ENCODE measurements at places on chromosomes 1 and 21.

DNA sequence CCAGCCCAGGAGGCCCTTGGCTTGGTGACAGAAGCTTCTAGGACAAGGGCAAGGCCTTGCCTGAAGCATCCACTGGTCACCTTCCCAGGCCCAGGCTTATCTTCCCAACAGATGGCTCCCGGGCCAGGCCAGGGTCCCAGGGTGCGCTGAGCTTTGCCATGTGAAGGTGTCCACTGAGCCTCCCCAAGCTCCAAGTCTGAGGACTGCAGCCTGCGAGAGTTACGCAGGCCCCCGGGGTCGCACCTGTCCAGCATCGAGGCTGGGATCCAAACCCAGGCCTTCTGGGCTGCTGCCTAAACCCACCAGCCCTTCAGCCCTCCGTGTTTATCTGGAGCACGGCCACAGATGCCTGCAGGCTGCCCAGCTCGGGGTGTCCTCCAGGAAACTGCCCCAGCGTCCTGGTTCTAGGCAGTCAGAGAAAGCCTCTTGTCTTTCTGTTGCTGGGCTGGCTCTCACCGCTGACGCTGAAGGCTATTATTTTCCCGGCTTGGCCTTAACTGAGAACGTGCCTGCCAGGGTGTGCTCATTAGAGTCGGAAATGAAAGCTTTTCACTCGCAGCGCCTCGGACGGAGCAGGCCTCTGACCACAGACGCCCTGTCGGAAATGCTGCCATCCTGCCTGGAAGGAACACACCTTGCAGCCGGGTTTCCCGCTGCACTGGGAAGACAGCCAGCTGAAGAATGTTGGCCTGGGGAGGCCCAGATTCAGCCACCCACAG, 71.4 kb downstream of the MEGF6 start:
- peak; percentile 29 for DNase-seq

DNA sequence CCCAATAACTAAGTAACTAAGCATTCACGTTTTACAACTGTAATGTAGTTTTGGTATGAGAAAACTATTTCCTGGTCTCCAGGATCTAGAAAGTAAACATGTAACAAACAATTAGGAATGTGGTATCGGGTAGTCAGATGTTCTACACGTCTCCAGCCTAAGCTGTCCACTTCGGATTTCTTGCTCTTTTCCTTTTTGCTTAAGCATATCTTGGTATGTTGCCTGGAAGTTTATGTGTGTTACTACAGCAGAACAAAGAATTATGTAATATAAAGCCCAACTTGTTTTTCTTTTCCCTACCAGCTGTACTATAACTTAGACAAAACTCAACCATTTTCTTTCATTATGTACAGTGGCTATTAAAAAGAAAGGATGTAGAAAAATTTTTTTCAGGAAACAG, 20.4 kb upstream of the WARS2 start:
- no peak for DNase-seq

DNA sequence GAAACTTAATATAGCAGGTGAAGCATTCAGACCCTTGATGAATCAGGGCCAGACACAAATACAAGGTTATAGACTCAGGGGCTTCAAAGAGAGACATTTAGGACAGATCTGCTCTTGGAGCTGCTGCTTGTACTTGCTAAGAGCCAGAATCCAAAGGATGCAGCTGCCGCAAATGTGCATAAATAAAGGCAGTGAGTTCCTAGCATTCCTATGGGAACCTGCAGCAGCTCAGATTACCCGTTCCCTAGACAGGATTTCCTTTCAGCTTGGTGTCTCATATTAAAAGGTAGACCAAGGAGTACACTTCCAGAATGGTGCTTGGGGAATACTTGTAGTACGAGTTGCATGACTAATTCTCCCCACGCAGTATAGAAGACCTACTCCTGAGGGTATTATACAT, 9.7 kb upstream of the LRRC53 start:
- no peak for DNase-seq

DNA sequence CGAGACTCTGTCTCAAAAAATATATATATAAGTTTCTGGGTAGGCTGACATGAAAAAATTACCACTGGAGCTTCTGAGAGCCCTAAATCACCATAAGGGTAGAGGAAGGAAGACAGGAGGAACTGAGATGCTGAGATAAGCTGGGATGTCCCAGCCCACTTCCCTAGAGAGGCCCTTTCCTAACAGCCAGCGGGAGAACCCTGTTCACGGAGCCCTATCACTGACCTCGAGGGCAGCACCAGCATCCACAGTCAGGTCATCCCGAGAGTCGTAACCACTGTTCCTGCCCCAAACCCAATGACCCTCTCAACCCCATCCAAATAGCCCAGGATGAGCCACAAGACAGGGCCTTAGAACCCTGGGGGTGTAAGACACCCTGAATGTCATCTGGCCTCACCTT, 77.5 kb downstream of the CD34 start:
- peak; percentile 40 for DNase-seq

- peak; percentile 66 for DNase-seq
These were observed 24.3 kb upstream of the MTF1 start for GRCh38 chr1:37883671-37884070.

DNA sequence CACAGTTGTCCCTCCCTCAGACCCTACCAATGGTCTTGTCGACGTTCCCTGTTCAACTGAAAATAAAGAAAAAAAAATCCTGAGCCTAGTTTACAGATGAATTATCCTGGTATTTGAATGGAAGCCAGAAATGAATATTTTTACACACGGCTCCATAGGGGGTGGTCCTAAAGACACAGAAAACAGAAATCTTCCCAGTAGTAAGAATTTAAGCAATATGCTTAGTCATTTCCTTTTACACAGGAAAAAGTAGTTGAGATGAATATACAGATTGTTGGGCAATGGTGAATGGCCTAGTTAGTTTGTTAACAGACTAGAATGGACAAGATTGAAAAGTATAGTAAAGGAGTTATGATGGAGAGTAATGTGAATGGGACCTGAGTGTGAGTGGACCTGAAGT, 67.4 kb downstream of the RGS18 start:
- DNase-seq = peak; percentile 44

DNA sequence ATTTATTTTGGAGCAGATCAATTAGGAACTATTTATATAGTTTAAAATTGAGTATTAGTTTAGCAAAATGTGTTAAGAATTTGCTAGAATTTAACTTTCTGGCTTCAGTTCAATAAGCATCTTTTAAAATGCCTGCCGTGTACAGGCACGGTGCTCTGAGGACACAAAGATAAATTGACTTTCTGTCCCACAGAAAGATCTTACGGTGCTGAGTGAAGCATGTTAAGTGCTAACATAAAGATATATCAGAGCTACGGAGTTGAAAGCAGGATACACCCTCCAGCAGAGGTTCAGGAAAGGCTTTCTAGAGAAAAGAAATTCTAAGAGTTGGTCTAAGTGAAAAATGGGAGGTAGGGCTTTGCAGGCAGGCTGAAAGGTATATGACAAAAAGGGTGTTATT, 305.4 kb downstream of the GRIK1 start:
- DNase-seq = no peak

- DNase-seq = no peak
These were observed 870 bp downstream of the KRTAP10-8 start for GRCh38 chr21:44612669-44613229.

DNA sequence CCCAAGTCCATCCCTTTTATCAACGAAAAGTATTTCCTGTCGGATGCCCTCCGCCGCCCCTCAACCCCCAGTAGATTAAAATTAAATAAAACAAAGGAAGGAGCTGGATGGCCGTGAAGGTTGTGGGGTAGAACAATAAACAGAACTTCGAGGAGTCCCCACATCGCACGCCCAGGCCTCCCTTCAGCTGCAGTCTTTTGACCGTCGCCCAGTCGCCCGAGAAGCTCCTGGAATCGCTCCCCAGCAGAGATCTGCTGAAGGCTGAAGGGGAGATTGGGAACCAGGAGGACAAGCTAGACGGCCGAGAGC, 905 bp downstream of the BARHL2 start:
- DNase-seq = no peak

- no peak for DNase-seq
These were observed 89.6 kb upstream of the CLDN14 start for GRCh38 chr21:36569511-36569910.

DNA sequence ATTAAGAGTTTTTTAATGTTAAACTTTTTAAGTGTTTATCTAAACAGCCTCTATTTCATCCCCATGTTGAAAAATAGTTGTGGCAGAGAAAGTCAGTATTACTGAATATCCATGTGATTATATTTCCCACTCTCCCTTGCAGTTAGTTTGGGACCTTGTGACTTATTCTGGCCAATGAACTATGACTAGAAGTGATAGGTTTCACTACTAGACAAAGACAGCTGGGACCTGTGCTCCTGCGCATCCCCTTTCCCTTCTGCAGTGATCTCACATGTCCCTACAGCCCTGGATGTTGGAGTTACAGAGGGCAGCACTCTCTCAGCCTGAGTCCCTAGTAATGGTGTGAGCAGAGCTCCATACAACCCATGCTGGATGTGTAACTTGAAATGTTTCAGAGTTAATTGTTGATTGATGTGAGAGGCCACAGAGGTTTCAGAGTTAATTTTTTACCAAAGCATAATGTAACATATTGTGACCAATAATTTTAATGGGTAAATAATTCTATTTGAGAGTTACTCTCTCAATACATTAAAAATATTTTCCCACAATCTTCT, 18.7 kb upstream of the SAMD13 start:
- DNase-seq = no peak

GRCh38 chr1:18941221-18942141, 15.0 kb downstream of the IFFO2 start:
- DNase-seq = no peak

DNA sequence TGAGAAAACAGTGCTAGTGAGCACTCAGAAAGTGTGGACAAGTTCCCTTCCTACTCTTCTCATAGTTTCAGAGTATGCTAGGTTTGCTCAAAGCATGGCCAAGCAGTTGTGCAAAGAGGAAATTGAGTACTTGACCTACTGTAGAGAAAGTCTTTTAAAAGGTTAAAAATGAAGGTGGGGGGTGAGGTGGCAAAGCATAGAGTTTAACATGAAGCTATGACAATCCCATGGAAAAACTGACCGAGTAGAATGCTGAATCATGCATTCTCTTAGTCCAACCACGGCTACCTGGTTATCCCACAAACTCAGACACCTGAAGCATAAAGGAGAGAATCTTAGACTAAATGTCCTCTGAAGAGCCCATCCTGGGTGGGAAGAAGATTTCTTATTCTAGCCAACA, 79.9 kb downstream of the PTPN14 start:
- no peak for DNase-seq

- no peak for DNase-seq
These were observed 6.2 kb upstream of the MARK1 start for GRCh38 chr1:220521778-220522177.

GRCh38 chr1:229062135-229062534, 208.8 kb upstream of the RAB4A start:
- no peak for DNase-seq

DNA sequence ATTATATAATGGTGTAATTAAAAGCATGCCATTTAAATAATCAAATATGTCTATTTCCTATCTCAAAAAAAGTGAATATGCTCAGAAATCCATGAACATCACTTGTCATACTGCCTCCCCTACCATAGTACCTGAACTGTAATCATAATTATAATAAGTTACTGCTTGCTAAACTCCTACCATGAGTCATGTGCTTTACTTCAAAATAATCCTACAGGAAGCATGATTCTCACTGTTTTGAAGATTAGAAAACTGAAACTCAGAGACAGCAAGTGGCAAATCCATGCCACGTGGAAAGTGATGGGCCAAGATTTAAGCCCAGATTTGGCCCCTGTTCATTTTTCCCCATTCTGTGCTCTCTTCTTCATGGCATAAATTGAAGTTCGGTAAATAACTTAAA, 5.2 kb downstream of the LRRC7 start:
- DNase-seq = no peak

DNA sequence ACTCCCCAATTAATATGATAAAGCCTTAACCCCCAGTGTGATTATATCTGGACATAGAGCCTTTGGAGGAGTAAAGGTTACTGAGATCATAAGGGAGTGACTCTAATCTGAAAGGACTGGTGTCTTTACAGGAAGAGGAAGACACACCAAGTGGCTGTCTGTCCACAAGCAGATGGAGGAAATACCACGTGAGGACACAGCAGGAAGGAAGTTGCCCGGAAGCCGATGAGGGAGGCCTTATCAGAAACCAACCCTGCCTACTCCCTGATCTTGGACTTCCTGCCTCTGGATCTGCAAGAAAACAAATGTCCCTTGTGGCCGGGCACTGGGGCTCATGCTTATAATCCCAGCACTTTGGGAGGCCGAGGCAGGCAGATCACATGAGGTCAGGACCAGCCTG, 110.3 kb upstream of the CHRM3 start:
- peak; percentile 65 for DNase-seq

GRCh38 chr1:220991959-220992704, 112.9 kb downstream of the HLX start:
- DNase-seq = no peak

- no peak for DNase-seq
These were observed 303.9 kb upstream of the DUSP10 start for GRCh38 chr1:222045786-222046185.

GRCh38 chr1:30700528-30701257, 22.7 kb downstream of the MATN1 start:
- DNase-seq = no peak
